ENCODE measurements at places on chromosomes 1 and 21. TPM values are rescaled to one million over a fixed set of nuclear protein-coding genes. Genes with fewer than 3 reads are reported as not detected.
A peak's percentile ranks its signal among the peaks of the same experiment; 100 is the strongest.

- DNase-seq: peak; percentile 52
Observed at GRCh38 chr21:39385299-39386145, 36.6 kb upstream of the HMGN1 start.

- no peak for DNase-seq
Observed at GRCh38 chr1:242690849-242691609, 166.5 kb upstream of the PLD5 start.

DNA sequence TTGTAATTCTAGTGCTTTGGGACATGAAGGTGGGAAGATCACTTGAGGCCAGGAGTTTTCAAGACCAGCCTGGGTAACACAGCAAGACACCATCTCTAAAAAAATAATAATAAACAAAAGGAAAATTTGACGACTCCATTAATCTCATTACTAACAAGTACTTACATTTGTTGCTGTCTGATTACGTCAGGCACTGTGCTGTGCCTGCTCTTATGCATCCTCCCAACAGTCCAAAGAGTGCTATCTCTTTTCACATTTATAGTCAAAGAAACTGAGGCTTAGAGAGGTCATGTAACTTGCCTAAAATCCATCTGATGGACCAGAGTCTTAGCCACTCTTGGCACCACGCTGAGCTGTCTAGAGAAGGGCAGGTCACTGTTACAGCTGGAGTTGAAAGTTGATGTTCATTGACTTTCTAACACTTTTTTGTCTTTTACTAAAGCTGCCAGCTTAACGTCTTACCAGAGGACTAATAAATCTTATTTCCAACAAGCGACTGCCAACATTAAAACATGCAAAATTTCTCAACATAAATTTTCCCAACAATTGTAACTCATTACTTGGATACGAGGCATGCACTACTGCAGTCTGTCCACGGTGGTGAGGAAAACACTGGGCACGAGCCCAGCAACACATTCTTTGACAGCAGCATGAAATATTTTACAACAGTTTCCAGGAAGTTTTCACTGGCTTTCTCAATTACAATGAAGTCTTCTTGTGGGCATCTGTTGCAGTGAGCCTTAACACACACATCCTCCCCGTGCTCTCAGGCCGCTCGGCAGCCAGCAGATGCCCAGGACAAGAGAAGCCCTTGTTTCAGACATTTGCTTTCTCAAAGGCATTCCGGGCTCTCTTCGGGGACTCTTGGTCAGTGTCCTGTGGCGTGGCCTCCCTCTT, 262.9 kb upstream of the PROX1 start:
- DNase-seq: no peak

- DNase-seq: no peak
Observed at GRCh38 chr1:235739124-235739523, 89.5 kb upstream of the GNG4 start.

RGS1 gene
- total RNA-seq: 0.58 TPM

DNA sequence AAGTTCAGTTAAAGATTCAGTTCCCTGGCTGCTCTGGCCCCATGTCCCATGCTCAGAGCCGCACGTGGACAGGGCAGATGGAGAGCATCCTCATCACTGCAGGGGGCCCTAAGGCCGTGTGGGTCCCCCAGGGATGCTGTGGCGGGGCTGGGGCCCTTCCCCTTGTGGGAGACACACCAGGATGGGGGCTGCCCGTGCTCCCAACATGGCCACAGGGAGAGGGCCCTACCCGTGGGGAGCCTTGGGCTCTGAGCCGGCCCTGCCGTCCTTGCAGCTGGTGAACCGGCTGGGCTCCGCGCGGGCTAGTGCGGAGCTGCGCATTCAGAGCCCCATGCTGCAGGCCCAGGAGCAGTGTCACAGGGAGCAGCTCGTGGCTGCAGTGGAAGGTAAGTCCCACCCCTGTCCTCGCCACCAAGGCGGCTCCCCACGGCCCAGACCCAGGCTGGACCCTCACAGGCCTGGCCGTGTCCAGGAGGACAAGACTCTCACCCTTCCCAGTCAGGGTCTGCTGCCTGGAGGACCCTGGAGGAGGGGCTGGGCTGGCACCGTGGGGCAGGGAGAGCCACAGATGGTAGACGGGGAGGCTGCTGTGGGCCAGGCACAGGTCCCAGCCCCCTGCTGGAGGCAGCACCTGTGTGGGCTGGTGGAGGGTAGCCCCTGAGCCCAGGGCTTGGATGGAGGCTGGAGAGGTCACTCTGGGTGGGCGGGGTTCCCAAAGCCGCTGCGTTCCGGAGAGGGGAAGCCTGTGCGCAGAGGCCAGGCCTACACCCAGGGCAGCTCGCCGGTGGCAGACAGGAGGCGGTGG, 53.8 kb downstream of the TRIM11 start:
- no peak for DNase-seq

GRCh38 chr1:5915587-5916571, 76.3 kb downstream of the NPHP4 start:
- no peak for DNase-seq

GRCh38 chr21:44432841-44433790, 22.2 kb upstream of the LRRC3 start:
- DNase-seq: no peak

DNA sequence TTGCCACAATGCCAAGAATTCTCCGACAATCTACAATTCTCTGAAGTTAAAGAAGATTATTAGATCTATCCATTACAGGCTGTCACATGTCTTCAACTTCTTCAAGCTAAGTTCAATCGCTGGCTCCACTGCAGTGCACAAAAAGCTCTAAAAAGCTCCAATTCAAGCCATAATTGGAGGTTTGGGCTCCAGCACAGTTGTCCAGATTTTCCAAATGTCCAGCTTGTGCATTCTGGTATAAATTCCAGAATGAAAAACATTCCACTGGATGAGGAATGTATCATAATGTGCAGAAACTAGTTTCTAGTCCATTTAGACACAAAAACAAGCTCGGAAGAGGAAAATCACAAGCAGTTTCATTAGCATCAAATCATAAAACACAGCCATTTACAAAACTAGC, 138.6 kb downstream of the NRIP1 start:
- no peak for DNase-seq

DNA sequence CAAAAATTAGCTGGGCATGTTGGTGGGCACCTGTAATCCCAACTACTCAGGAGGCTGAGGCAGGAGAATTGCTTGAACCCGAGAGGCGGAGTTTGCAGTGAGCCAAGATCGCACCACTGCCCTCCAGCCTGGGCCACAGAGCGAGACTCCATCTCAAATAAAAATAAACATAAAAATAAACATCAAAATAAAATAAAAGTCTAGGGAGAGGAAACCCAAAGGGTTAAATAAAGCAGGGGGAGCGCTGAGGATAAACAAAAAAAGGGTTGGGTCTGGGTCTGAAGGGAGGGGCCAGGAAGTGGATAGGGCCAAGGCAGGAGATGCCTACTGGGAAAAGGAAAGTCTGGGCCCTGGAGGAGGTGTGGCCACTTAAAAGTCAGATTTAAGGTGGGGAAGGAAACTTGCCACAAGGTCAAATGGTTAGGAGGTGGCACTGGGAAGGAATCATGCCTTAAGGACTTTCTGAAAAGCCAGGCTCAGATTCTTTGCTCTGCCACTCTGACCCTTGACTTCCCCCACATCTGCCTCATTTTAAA, 150.0 kb downstream of the ADSS2 start:
- no peak for DNase-seq

DNA sequence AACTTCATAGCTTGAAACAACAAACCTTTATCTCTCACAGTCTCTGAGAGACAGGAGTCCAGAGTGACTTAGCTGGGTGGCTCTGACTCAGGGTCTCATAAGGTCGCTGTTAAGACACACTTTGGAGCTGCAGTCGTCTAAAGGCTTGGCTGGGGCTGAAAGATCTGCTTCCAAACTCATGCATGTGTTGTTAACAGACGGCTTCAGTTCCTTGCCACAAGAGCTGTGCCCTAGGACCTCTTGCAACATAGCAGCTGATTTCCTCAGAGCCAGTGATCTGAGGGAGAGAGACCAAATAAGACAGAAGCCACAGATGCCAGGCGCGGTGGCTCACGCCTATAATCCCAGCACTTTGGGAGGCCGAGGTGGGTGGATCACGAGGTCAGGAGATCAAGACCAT, 176.8 kb downstream of the DISC1 start:
- no peak for DNase-seq

- no peak for DNase-seq
Observed at GRCh38 chr1:59290193-59290949, 6.5 kb upstream of the FGGY start.

DNA sequence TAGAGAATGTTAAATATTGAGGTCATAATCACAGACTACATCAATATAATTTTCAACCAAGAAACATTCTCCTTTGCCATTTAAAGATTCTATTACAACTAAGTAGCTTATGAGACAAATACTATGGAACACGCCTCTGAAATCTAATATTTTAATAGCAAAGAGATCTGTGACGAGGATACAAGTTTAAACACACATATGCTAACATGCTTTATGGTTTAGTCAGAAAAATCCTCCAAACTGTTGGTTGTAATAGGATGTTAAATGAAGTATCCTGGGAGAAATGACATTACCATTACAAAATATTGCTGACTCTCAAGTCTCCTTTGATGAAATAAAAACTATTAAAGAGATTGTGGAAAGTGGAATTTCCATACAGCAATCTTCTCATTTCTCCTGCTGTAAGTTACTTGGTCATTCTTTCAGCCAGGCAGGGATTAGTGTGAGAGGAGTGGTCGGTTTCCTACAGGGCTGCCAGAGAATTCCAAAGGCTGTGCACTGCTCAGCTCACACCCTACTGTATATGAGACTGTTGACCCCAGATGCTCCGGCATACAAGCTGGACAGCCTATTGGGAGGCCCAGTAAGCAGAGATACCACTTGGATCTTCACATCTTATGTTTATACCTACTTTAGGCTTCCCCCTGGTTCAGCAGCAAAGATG, 26.6 kb downstream of the SCYL3 start:
- no peak for DNase-seq

FAM163A gene
- total RNA-seq: not detected

ZNHIT6 gene
- total RNA-seq: 25.8 TPM

- no peak for DNase-seq
Observed at GRCh38 chr1:89545264-89546038, 20.8 kb downstream of the LRRC8B start.

DNA sequence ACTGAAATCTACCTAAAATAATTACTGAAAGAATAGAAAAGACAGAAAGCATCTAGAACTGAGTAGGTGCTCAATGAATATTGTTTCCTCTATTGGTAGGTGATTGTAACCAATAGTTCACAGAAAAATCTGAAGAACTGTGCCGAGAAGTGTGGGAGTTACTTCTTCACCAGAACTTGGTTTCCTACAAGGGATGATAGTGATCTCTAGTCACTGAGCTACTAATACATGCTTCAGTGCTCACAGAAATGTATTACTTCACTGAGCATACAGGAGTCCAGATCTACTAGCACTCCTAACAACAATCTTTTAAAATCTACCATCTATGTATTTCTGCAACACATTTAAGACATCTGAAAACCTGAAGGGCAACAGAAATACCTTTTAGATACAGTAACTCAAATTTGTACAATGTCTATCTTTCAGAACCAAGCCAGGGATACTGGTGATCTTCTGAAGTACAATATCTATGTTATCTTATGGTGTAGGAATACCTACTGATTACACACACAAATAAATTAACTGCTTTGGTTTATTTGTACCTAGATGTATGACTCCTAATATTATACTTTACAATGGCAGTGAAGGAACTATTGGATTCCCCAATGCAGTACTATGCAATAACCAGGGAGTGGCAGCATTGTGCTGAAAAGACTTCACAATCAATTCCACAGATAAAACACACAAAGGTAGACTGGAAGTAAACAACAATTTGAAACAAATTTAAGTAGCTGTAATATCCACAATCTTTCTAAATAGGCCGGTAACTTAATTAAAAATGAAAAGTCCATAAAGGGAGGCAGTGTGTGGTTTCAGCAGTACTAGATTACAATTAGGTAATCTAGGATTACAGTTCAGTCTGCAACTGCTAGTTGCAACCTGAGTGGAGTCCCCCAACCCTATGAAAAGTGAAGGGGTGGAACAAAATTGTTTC, 243.0 kb downstream of the SLC45A1 start:
- DNase-seq: no peak

GJA5 gene
- not detected for total RNA-seq

- no peak for DNase-seq
Observed at GRCh38 chr1:206058927-206059292, 5.9 kb downstream of the RHEX start.

GRCh38 chr1:30213936-30214335, 509.4 kb downstream of the MATN1 start:
- no peak for DNase-seq

DNA sequence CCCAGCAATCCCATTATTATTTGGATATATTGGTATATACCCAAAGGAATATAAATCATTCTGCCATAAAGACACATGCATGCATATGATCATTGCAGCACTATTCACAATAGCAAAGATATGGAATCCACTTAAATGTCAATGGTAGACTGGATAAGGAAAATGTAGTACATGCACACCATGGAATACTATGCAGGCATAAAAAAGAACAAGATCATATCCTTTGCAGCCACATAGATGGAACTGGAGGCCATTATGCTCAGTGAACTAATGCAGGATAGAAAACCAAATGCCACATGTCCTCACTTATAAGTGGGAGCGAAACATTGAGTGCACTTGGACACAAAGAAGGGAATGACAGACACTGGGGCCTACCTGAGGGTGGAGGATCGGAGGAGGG, 24.6 kb downstream of the KAZN start:
- DNase-seq: no peak

DNA sequence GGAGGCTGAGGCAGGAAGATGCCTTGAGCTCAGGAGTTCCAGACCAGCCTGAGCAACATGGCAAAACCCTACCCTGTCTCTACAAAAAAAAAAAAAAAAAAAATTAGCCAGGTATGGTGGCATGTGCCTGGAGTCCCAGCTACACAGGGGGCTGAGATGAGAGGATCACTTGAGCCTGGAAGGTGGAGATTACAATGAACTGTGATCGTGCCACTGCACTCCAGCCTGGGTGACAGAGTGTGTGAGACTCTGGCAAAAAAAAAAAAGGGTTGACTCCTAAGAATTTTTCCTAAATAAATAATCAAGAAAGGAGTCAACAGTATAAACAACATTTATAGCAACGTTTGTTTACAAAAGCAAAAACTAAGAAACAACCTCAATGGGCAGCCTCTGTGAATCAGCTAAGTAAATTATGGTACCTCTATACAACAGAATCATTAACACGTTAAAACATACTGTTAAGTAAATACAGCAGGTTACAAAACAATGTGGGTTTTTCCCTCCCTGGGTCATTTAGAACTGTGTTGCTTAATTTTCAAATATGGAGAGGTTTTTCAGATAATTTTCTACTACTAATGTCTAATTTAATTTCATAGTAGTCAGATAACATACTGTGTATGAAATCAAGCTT, 56.8 kb downstream of the SLC30A10 start:
- no peak for DNase-seq

GRCh38 chr1:221150996-221151395, 271.8 kb downstream of the HLX start:
- no peak for DNase-seq

DNA sequence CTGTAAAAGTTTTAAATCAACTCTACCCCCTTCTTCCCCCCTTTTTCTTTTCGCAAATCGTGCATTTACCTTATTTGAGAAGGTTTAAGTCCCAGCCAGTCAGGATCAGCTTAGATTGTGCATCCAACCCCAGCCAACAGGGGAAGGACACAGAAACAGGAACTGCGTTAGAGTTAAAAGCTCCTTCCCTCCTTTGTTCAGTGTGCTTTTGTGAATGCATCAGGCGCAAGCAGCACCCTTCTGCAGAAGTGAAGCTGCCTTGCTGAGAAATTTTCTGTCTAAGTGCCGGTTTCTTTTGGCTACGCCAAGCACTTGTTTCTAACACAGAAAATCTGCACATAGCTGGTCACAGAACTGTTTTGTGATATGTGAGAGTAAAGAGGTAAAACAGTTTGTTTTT, 56.2 kb upstream of the PRRC2C start:
- no peak for DNase-seq
